ENCODE measurements at places on chromosomes 1 and 21. TPM values are rescaled to one million over a fixed set of nuclear protein-coding genes. Genes with fewer than 3 reads are reported as not detected.

DNA sequence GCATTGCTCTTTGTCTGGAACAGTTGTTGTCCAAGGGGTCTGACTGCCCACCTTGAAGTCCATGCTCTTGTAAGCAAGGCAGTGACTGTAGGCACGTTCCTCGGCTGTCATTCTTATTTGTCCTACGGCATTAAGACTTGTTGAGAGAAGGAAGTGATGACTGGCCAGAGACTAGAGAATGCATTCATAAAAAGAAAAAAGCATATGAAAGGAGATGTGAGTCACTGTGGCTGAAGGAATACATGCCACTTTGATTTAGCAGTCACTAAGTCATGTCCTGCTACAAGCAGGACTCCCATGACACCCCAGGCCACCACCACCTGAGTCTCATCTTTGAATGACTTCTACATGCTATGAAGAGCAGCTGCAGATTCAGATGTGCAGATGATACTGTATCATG is 50.5 kb downstream of the CNN3 start:
- no peak for DNase-seq

The SYPL2 gene
- total RNA-seq: 0.95 TPM

DNA sequence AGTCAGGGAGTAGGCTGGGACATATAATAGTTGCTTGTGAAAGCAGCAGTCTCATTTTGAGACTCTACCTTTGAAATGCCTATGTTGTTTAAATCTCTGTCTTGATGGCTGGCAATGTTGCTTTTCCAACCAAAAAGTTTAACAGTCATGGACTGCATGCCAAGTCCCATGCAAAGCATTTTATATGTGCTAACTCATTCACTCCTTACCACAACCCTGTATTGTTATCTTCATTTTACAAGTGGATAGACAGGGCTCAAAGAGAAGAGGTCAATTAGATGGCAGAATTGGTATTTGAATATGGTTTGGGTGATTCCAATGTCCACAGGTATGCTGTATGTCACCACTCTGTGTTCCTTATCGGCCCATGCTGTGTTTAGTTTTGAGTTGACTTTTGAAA is 331.4 kb upstream of the USP24 start:
- DNase-seq: no peak

- DNase-seq: peak; percentile 86
Measured at GRCh38 chr1:181189691-181190363, 101.3 kb downstream of the IER5 start.

The S100A14 gene
- total RNA-seq: 1.4 TPM

DNA sequence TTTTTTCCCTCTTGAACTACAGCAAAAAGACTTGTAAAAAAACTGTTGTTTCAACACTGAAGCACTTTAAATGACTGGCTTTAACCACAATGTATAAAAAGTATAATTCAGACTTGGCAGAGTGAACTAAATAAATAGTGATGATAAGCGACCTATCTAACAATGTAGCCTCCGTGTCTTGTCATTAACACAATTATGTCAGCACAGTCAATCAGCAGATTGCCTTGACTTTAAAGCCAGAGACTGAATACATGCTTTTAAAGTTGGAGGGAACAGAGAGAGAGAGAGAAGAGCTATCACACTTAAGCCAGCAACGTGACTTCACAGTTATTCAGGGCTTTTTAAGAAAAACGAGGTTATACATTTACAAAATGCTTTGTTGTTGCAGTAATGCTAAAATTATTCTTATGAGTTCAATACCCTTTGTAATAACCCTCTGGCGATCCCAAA is 378.1 kb downstream of the LMO4 start:
- DNase-seq: no peak

The SEC16B gene
- total RNA-seq: 0.67 TPM

The CTSE gene
- 8.4 TPM for total RNA-seq

- DNase-seq: no peak
Measured at GRCh38 chr1:180208264-180208663, 21.8 kb upstream of the LHX4 start.

DNA sequence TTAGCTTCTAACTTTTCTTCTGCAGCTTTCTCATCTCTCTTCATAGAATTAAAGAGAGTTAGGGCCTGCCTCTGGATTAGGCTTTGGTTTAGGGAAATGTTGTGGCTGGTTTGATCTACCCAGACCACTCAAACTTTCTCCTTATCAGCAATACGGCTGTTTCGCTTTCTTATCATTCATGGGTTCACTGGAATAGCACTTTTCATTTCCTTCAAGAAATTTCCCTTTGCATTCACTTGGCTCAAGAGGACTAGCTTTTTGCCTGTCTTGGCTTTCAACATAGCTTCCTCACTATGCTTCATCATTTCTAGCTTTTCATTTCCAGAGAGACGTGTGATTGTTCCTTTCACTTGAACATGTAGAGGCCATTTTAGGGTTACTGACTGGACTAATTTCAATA is 59.6 kb downstream of the AKT3 start:
- no peak for DNase-seq

- DNase-seq: no peak
Measured at GRCh38 chr1:38730511-38731397, 128.8 kb downstream of the RRAGC start.

The PADI2 gene
- total RNA-seq: 0.50 TPM

The PRELP gene
- 0.14 TPM for total RNA-seq

GRCh38 chr1:183147735-183148134 is 38.3 kb upstream of the LAMC2 start:
- no peak for DNase-seq

DNA sequence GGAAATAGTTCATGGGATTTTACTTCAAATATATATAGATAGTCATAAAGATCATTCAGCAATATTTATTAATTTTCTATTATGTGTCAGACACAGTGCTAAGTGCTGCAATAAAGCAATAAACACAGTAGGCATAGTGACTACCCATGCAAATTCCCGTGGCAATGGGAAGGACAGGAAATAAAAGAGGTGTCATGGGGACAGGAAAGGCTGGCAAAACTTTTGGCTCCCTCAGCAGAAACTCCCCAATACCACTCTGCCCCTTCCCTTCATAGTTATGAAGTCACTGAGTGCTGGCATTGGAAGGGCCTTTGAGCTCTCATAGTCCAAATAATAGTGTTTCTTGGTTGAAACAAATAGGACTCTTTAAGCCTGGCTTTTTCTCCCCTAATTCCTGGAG is 104.4 kb upstream of the DPT start:
- DNase-seq: no peak

The GNG5 gene
- 210 TPM for total RNA-seq

The TNFRSF8 gene
- total RNA-seq: not detected

DNA sequence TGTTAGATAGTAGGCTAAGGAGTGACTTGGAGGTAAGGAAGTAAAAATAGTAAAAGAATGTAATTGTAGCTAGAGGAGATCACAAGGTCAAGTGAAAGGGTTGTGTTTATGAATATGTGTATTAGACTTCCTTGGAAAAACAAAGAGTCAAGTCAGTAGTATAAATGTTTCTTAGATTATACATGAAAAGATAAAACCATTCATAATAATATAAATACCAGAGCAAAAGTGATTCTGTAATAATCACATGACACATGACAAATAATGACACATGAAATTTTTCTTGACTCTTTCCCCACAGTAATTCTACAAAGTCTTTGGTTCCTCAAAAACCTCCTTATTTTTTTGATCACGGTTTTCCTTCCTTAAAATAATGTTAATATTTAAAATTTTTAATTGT is 56.4 kb downstream of the IVNS1ABP start:
- no peak for DNase-seq

The ELAVL4 gene
- 3.6 TPM for total RNA-seq
